ENCODE measurements at places on chromosomes 7 and 10.

GRCh38 chr7:30521532-30521931, 16.9 kb upstream of the GGCT start:
- no peak for DNase-seq

- no peak for DNase-seq
Observed at GRCh38 chr10:78572565-78572964, 496.2 kb upstream of the ZMIZ1 start.

- DNase-seq = no peak
Observed at GRCh38 chr10:30398788-30399187, 35.2 kb upstream of the MAP3K8 start.

DNA sequence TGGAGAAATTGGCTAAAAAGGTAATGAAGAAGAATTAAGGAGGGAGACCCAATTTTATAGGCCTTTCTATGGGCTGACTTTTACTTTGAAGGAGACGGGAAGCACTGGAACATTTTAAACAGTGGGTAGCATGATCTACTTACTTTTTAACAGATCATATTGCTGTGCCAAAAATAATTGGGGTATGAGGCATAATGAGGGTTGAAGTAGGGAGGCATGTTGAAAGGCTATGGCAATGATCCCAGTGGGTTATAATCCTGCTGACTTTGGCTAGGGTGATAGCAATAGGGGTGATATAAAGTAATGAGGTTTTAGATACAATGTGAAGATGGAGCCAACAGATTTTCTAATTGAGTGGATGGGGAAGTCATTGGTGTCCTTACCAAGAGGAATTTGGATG, 73.2 kb downstream of the GPR37 start:
- DNase-seq = no peak

DNA sequence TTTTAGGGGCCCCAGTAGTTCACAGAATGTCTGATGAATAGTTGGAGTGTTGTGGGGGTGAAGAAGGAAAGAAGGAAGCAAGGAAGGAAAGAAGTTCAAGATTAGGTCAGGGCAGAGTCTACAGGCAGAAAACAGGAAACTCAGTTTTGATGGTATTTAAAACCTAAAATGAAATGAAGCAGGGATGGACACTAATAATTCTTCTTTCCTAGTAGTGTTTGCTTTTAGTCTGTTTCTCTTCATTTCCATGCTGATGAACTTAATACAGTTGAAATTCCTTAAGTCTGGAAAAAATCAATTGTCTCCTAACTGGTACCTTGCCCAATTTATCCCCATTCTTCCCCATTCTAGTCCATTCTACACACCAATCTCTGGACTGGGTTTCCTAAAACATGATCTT, 59.0 kb upstream of the GSAP start:
- no peak for DNase-seq

DNA sequence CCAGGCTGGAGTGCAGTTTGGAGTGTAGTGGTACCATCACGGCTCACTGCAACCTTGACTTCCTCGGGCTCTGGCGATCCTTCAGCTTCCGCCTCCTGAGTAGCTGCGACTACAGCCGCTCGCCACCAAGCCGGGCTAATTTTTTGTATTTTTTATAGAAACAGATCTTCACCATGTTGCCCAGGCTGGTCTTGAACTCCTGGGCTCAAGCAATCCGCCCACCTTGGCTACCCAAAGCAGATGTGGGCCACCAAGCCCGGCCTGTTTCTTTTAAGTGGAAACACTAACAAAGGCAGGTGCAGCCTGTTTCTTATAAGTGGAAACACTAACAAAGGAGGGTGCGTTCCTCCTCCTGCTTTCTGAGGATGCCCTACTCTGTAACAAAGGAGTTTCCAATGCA, 18.2 kb downstream of the PRF1 start:
- no peak for DNase-seq

GRCh38 chr7:121011401-121011800, 22.9 kb downstream of the CPED1 start:
- DNase-seq = no peak

- DNase-seq = no peak
Observed at GRCh38 chr7:120070201-120070600, 202.8 kb upstream of the KCND2 start.

- no peak for DNase-seq
Observed at GRCh38 chr7:8042796-8043535, 74.4 kb downstream of the GLCCI1 start.

DNA sequence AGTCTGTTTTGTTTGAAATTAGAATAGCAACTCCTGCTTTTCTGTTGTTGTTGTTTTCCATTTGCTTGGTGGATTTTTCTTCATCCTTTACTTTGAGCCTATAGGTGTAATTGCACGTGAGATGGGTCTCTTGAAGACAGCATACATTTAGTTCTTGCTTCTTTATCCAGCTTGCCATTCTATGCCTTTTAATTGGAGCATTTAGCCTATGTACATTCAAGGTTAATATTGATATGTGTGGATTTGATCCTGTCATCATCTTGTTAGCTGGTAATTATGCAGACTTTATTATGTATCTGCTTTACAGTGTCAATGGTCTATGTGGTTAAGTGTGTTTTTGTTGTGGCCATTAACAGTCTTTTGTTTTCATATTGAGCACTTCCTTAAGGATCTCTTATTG, 708.9 kb upstream of the ANKRD30A start:
- DNase-seq = no peak

- DNase-seq = no peak
Observed at GRCh38 chr10:131310142-131310541, 1.4 kb downstream of the TCERG1L start.

DNA sequence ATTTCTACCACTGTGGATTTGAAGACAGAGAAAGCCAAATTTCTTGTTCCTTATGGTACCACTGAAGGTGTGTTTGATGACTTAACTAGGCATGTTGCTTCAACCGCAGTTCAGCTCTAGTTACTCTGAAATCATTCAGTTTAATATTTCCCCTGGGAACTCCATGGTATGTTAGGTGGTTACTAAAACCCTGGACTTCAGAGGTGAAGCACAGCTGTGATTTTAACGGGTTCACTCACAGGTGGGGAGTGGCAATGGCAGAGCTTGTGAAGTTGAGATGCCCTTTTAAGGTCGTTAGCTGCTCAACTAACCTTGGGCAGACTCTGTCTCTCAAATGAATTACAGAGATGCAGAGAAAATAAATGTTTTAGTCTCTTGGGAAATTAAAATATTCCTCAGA, 163.6 kb upstream of the PHYHIPL start:
- no peak for DNase-seq

- no peak for DNase-seq
Observed at GRCh38 chr7:150787321-150788281, 12.6 kb downstream of the TMEM176B start.

DNA sequence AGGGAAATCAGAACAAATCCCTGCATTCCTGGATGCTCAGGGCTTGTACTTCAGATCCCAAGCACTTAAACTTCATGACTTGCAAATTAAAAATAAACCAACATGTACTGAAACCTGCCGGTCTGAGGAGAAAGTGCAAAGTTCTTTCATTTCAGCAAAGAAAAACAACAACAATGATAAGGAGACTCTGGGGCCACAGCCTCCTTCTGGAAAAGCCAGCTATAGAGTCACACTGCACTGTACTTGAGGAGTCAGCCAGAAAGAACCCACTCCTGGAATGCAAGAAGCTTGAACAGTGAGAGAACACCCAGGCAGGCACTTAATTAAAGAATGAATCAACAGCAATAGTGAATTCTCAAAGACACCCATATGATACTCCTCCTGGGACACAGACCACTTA, 49.7 kb upstream of the TM9SF3 start:
- DNase-seq = no peak

DNA sequence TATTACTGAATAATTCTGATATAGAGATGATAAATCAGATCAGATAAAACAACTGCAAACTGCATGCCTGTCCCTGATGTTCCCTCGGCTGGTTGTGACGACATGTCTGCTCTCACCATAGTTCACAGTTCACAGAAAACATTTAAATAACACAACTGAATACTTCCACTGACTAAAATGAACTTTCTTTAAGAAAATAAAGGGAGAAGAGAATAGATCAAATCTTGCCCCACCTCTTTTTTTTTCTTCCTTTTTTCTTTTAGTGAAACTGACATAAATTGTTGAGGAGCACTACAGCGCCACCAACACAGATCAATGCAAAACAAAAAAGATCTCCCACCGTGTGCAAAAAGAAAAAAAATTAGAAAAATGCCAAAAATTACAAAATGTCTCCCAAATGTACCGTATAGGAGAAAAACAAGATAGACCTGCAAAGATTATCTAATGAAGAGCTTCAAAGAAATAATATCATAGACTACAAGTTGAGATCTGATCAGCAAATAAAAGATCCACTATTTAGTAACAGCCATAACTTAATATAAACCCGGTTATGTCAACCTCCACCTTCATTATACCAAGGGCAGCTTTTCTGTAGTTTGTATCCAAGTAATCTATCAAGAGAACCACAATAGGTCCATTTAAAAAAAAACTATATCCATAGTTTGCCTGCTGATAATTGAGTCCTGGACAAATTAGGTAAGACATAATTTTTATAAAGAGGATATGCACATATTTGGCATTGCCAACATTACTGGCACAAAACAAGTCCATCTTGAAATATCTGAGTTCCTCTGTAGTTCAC, 30.7 kb upstream of the EPC1 start:
- DNase-seq = no peak

GRCh38 chr10:103836861-103837260, 18.5 kb downstream of the SH3PXD2A start:
- DNase-seq = no peak

DNA sequence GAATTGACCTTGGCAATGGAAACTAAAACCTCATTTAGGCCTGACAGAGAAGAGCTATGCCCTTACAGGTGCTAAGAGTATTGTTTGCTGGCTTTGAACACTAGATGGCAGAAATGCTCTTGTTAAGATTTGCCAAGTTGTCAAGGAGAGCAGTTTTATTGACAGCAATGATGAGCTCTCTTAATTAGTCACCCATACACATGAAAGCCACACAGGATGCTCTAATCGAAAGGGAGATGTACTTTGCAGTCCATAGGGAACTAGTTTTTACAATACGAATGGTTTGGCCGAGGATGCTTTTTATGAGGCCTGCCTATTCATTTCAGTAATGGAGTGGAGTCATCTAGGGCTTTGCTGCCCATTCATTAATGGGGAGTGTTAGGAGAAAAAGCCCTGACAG, 45.4 kb upstream of the MBL2 start:
- DNase-seq = no peak

GRCh38 chr7:115346685-115347084, 424.8 kb downstream of the MDFIC start:
- DNase-seq = no peak

GRCh38 chr10:7046615-7047014, 364.2 kb downstream of the SFMBT2 start:
- no peak for DNase-seq

DNA sequence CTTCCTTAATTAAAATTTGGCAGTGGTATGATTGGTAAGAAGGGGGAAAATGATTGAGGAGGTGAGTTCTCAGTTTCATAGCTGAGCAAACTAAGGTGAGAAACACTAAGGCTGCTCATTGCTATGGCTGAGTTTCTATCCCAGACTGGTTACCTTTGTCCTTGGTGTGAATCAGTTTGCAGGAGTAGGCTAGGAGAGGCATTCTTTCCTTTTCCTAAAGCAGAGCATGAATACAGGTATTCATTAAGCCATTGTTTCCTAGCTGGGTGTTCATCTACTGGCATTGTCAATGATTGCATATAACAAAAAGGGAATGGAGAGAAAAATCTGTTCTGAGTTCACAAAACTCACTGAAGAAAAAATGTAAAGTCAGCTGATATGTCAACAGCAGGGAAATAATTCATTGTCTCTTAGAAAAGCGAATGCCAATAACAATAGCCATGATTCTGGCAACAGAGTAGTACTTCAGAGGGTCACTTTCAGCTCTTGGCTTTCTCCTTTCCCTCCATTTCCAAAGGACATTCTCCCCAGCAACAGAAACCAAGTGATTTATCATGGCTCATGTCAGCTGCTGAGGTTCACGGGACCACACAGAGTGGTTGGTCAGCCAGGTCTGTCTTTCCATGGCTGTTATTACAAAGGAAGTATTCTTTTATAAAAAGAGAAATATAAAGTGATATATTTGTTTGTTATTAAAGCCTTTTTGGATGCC, 234.0 kb downstream of the BICC1 start:
- no peak for DNase-seq

DNA sequence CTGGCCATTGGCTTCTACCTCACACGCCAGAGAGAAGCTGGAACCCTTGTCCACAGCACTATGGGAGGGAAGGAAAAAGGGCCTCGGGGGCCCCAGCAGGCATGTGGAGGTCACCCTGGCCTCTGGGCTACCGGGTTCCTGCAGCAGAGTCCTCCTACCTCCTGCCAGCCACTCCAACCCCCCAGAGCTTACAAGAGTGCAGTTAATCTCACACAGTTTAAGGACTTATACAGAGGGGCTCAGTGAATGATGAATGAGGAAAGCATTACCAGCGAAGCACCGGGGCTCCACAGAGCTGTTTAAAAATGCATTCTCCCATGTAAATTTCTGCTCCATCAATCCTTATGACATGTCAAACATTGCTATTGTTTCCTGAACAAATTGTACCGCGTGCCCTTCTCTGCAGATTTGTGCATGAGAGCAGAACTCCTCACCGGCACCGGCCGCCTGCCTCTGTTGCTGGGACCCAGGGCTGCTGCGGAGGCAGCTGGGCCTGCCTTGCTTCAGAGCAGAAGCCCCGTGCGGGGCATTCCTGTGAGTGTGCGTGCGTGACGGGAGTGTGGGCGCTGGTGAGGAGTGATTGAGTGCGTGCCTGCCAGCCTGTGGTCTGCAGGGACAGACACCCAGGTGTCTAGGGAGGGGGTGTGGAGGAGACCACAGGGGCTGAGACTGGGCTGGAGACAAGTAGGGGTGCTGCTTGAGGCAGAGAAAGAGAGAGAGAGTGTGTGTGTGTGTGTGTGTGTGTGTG, 52.8 kb downstream of the C10orf105 start:
- no peak for DNase-seq
